Calu3 (cell line): ENCODE measurements at places on chromosomes 2 and 18. TPM values are rescaled to one million over a fixed set of nuclear protein-coding genes. Genes with fewer than 3 reads are reported as not detected.

SERPINB13 gene
- not detected in 2 replicates for total RNA-seq

FAP gene
- 0.61 and 2.1 TPM in 2 replicates for total RNA-seq

HTR2B gene
- total RNA-seq, result not detected in 2 replicates

SPATA3 gene
- total RNA-seq, result not detected in 2 replicates

- no peak for DNase-seq
- H3K27me3 ChIP-seq, result no peaks in the 10 kb centered on the region
- H3K36me3 ChIP-seq, result no peaks in the 10 kb centered on the region
- no peak overlapping the region for H3K27ac ChIP-seq
- H3K4me3 ChIP-seq, result no peak overlapping the region
- no peaks in the 10 kb centered on the region for H3K4me1 ChIP-seq
These were observed 123.8 kb upstream of the ZEB2 start for GRCh38 chr2:144643537-144644336.

GRCh38 chr18:45642238-45642637, 27.0 kb downstream of the SLC14A2 start:
- H3K27ac ChIP-seq, result no peak overlapping the region
- no peak for DNase-seq
- H3K27me3 ChIP-seq, result peaks cover 75% of the 10 kb centered on the region
- no peaks in the 10 kb centered on the region for H3K36me3 ChIP-seq

DNA sequence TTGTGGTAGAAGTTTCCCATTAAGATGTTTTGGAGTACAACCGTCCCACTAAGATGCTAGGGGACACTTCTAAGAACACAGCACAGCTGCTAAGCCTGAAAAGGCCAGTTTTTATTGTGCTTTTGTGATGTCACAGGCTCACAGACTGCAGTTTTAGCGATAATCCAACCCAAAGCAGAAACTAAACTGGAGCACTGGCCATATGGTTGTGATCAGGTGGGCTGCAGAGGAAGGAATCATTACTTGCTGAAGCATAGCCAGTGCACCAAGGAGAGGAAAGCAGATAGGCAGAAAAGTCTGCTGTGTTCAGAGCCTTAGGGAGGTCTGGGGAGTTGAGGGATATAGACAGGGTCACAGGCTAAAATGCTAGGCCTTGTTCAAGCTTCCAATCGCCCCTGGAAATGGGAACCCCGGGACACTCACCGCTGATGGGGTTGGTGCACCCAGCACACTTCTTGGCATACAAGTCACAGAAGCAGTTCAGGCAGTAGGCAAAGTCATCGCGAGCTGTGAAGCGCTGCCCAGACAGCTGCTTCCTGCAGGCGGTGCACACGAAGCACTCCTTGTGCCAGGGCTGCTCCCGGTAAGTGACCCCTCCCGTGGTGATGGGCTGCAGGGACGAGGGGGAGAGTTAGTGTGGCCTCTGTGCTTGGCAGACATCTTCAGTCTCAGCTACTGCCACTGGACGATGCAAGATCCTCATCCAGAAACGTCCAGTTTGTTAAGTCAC, 25.7 kb downstream of the C2orf49 start:
- H3K27me3 ChIP-seq, result no peaks in the 10 kb centered on the region
- no peak overlapping the region for H3K27ac ChIP-seq
- DNase-seq, result no peak
- peaks cover 82% of the 10 kb centered on the region for H3K36me3 ChIP-seq
- no peaks in the 10 kb centered on the region for H3K4me1 ChIP-seq

DNA sequence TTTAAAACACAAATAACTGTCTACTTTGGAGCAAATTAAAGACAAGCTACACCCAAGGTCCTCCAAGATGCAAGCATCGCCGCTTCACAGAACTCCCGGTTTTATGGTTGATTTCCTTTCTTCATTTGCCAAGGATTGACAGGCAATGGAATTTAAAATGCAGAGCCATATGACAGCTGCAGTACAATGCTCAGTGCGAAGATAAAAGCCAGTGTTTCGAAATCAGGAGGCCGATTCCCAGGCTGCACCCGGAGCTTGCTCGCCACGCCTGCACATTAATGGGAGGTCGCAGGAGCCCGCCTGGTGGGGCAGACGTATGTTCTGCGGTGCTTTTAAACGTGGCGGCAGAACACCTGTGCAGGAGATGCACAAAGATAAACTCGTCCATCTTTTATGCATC, 727.6 kb upstream of the SOX11 start:
- H3K4me3 ChIP-seq, result no peak overlapping the region
- H3K27me3 ChIP-seq, result no peaks in the 10 kb centered on the region
- DNase-seq, result no peak
- no peaks in the 10 kb centered on the region for H3K36me3 ChIP-seq
- H3K27ac ChIP-seq, result no peak overlapping the region
- H3K4me1 ChIP-seq, result no peaks in the 10 kb centered on the region

DNA sequence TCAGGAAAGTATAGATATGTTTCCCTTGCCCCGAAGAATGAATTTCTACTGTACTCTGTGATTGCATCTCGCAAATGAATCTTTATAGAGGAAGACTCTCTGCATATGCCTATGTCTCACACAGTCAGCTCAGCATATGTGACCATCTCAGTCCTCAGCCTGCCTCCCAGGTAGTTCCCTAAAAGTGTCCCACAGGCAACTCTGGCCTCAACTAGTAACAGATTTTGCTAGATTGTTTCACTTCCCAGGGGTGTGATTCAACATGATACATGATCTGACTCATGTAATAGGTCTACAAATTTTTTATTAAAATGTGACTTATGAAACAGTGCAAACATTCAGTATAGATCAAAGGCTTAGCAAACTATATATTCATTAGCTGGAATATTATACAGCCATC, 296.6 kb upstream of the CRIM1 start:
- no peaks in the 10 kb centered on the region for H3K27me3 ChIP-seq
- H3K36me3 ChIP-seq, result no peaks in the 10 kb centered on the region
- no peak overlapping the region for H3K27ac ChIP-seq
- no peaks in the 10 kb centered on the region for H3K4me1 ChIP-seq
- H3K4me3 ChIP-seq, result no peak overlapping the region

- H3K27ac ChIP-seq, result peak overlapping the region; percentile 94
- H3K4me1 ChIP-seq, result peaks cover 8% of the 10 kb centered on the region
- H3K36me3 ChIP-seq, result peaks cover 64% of the 10 kb centered on the region
These were observed 3.1 kb upstream of the GATA6 start for GRCh38 chr18:22166069-22166950.

- no peaks in the 10 kb centered on the region for H3K27me3 ChIP-seq
- no peak overlapping the region for H3K27ac ChIP-seq
- DNase-seq, result no peak
- H3K36me3 ChIP-seq, result peaks cover 36% of the 10 kb centered on the region
These were observed 15.2 kb downstream of the SRSF7 start for GRCh38 chr2:38735999-38736320.

- H3K27me3 ChIP-seq, result no peaks in the 10 kb centered on the region
- no peaks in the 10 kb centered on the region for H3K4me1 ChIP-seq
- H3K4me3 ChIP-seq, result no peak overlapping the region
- no peak overlapping the region for H3K27ac ChIP-seq
These were observed 1.2 kb upstream of the UGT1A7 start for GRCh38 chr2:233680361-233681045.

GRCh38 chr2:67528320-67528719, 131.2 kb downstream of the ETAA1 start:
- DNase-seq, result no peak
- H3K27ac ChIP-seq, result no peak overlapping the region
- H3K4me1 ChIP-seq, result no peaks in the 10 kb centered on the region

GRCh38 chr2:154049561-154049960, 177.8 kb downstream of the GALNT13 start:
- no peaks in the 10 kb centered on the region for H3K36me3 ChIP-seq
- H3K27ac ChIP-seq, result no peak overlapping the region
- H3K4me3 ChIP-seq, result no peak overlapping the region
- DNase-seq, result no peak

GRCh38 chr2:241309684-241310117, 5.8 kb downstream of the HDLBP start:
- no peak overlapping the region for H3K27ac ChIP-seq
- H3K27me3 ChIP-seq, result no peaks in the 10 kb centered on the region
- no peak for DNase-seq
- H3K4me3 ChIP-seq, result no peak overlapping the region
- H3K36me3 ChIP-seq, result peaks cover 13% of the 10 kb centered on the region
- H3K4me1 ChIP-seq, result peaks cover 44% of the 10 kb centered on the region

DNA sequence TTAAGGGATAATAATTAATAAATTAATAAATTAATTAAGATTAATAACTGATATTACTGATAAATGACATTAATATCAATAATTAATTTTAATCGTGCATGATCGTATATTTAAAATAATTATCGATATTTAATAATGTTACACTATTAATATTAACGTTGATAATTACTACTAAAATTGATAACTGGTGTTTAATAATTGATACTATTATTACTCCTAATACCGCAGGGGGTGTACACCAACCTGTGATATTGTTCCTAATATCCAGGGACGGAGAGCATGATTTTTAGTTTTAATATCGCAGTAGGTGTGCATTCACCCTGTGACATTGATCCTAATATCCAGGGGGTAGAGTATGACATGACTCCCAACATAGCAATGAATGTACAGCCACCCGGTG, 1930.8 kb downstream of the SUCLG1 start:
- H3K27ac ChIP-seq, result no peak overlapping the region
- H3K36me3 ChIP-seq, result no peaks in the 10 kb centered on the region
- H3K4me1 ChIP-seq, result no peaks in the 10 kb centered on the region
- H3K27me3 ChIP-seq, result no peaks in the 10 kb centered on the region
- no peak for DNase-seq

GRCh38 chr2:112646791-112647689, 1.3 kb downstream of the SLC20A1 start:
- no peaks in the 10 kb centered on the region for H3K27me3 ChIP-seq
- peak overlapping the region; percentile 95 for H3K27ac ChIP-seq
- H3K4me3 ChIP-seq, result peak overlapping the region; percentile 88
- no peak for DNase-seq

DNA sequence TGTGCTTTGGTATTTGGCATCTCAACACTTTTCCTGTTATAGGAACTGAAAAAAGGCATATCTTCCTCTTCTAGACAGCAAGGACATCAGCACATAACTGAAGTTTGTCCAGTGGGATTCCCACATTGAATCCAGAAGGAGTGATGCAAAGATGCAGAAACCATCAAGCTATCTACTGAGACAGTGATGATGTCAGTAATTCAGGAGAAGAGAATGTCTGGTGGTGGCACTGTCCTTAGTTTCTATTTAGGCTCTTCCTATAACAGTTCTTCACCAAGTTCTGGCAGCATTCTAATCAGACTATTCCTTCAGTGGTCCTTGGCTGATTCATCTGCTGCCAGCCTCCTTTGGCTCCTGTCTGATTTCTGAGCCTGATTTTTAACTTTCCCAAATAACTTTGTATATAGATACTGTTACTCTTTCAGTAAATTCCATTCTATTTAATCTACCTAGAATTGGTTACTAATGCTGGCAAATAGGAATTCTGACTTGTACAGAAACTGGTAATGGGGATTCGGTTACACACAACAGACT, 56.6 kb upstream of the AGPS start:
- peaks cover 43% of the 10 kb centered on the region for H3K4me1 ChIP-seq
- no peak overlapping the region for H3K4me3 ChIP-seq
- no peak for DNase-seq

GRCh38 chr2:119113489-119113770, 45.1 kb downstream of the C1QL2 start:
- peaks cover 13% of the 10 kb centered on the region for H3K36me3 ChIP-seq
- no peaks in the 10 kb centered on the region for H3K27me3 ChIP-seq
- H3K4me1 ChIP-seq, result peaks cover 41% of the 10 kb centered on the region
- no peak overlapping the region for H3K4me3 ChIP-seq
- peak overlapping the region; percentile 99 for H3K27ac ChIP-seq

DNA sequence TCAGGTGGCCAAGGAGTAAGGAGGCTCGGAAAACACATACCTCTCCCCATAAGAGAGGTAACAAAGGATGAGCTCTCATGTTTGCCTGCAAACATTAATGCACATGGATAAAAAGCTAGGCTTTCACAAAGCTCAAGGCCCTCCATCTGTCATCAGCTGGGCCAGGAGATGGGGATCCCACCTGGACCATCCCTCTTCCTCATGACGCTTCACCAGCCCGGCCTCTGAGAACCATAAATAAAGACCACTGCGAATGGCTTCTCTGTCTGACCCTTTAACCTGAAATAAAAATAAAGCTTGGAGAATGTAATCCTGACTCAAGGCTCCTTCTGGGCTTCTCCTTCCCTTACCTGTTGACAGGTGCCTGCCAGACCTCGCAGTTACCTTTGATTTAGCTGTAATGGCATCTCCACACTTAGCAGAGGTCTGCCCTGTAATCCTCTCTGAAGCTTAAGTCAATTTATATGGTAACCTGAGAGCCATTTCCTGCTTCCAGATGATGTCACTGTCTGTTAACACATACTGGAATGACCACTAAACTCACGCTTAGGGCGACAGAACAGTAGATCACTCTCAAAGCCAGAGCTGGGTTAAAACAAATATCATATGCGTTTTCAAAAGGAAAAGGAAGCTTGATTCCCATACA, 29.3 kb upstream of the FOXI3 start:
- no peak overlapping the region for H3K4me3 ChIP-seq
- DNase-seq, result peak; percentile 37
- peak overlapping the region; percentile 73 for H3K27ac ChIP-seq
- peaks cover 18% of the 10 kb centered on the region for H3K4me1 ChIP-seq
- no peaks in the 10 kb centered on the region for H3K27me3 ChIP-seq

DNA sequence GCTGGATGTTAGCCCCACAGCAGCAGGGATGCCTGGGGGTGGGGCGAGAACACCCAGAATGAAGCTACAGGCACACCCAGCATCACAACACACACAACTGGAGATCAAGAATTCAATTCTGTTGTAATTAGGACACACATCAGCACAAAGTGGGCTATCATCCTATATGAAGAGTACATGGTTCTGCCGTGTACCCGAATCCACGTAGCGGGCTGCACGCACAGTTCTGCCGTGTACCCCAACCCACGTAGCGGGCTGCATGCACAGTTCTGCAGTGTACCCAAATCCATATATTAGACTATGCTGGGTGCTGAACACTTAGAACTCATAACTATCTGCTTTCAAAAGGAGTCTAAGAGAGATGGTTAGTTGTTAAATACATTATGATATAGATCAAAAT, 86.5 kb downstream of the EIPR1 start:
- H3K4me1 ChIP-seq, result no peaks in the 10 kb centered on the region
- no peak overlapping the region for H3K27ac ChIP-seq
- DNase-seq, result no peak

- no peak overlapping the region for H3K4me3 ChIP-seq
- peaks cover 7% of the 10 kb centered on the region for H3K36me3 ChIP-seq
- no peaks in the 10 kb centered on the region for H3K4me1 ChIP-seq
- H3K27ac ChIP-seq, result no peak overlapping the region
- no peaks in the 10 kb centered on the region for H3K27me3 ChIP-seq
These were observed 34.0 kb upstream of the STRN start for GRCh38 chr2:37000318-37000717.

DNA sequence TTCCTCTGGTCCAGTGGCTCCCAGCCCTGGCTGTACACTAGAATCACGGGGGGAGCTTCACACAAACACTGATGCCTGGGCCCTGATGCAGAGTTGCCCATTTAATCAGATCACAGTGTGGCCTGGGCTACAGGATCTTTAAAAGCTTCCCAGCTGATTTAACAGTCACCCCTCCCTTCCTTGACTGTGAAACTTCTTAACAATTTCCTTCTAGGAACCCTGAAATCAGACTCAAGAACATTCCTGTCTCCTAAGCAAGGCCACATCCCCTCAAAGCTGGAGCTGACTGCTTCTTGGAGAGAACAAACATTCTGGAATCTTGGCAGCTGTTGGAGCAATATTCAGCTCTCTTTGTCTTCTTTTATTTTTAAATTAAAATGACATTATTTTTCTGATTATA, 88.7 kb downstream of the ADD2 start:
- H3K4me1 ChIP-seq, result no peaks in the 10 kb centered on the region
- H3K36me3 ChIP-seq, result no peaks in the 10 kb centered on the region
- H3K27me3 ChIP-seq, result peaks cover 97% of the 10 kb centered on the region
- H3K27ac ChIP-seq, result no peak overlapping the region
- no peak overlapping the region for H3K4me3 ChIP-seq
